ENCODE measurements at places on chromosomes 1 and 21. TPM values are rescaled to one million over a fixed set of nuclear protein-coding genes. Genes with fewer than 3 reads are reported as not detected.

- DNase-seq = no peak
Observed at GRCh38 chr1:187985897-187986654, 1157.3 kb downstream of the PLA2G4A start.

Gene SHISAL2A
- total RNA-seq = 3.2 TPM

DNA sequence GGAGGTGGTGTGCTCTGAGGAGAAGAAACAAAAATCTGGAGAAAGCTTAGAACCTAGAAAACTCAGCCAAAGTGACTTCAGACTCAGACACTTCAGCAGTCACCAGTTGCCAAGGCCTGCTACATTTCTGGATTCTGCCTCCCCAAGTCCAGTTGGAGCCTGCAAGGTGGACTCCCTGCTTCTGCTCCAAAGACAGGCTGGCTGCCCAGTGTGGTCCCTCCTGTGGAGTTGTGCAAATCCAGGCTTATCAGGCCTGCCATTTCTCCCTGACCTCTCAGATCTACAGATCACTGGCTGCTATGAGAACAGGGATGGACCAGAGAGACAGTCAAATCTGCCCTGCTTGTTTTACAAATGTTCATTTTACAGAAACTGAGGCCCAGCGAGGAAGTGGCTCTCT is 9.9 kb downstream of the CACHD1 start:
- no peak for DNase-seq

- no peak for DNase-seq
Observed at GRCh38 chr1:109104364-109105151, 9.4 kb upstream of the ELAPOR1 start.

GRCh38 chr1:77866296-77866695 is 22.1 kb upstream of the NEXN start:
- no peak for DNase-seq

All from mucosa of gallbladder (tissue), 1 donor.